DMS 273 treated with DMSO at 0.1 percent for 48 hours (cell line): ENCODE measurements at places on chromosomes 16 and 17.
A peak's percentile ranks its signal among the peaks of the same experiment; 100 is the strongest.

GRCh38 chr16:69711115-69711740 lies 15.1 kb downstream of the NQO1 start:
- DNase-seq: no peak

GRCh38 chr17:15123593-15124263 lies 141.4 kb downstream of the PMP22 start:
- DNase-seq: no peak

DNA sequence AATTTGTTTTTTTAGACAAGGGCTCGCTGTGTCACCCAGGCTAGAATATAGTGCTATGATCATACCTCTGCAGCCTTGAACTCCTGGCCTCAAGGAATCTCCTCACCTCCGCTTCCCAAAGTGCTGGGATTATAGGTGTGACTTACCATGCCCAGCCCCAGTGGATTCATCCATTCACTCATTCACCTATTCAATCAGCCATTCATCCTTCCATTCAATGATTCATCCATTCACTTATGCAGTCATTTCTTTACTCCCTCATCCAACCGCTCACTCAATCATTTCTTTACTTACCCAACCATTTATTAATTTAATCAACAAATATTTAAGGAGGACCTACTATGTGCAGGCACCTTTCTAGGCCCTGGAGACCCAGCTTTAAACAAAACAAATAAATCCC lies 25.7 kb downstream of the DEXI start:
- no peak for DNase-seq

- no peak for DNase-seq
Measured at GRCh38 chr17:57485916-57486881, 229.9 kb downstream of the MSI2 start.

GRCh38 chr16:17470182-17470907 lies 415 bp downstream of the XYLT1 start:
- no peak for DNase-seq

GRCh38 chr16:81335669-81336068 lies 20.9 kb downstream of the GAN start:
- no peak for DNase-seq

DNA sequence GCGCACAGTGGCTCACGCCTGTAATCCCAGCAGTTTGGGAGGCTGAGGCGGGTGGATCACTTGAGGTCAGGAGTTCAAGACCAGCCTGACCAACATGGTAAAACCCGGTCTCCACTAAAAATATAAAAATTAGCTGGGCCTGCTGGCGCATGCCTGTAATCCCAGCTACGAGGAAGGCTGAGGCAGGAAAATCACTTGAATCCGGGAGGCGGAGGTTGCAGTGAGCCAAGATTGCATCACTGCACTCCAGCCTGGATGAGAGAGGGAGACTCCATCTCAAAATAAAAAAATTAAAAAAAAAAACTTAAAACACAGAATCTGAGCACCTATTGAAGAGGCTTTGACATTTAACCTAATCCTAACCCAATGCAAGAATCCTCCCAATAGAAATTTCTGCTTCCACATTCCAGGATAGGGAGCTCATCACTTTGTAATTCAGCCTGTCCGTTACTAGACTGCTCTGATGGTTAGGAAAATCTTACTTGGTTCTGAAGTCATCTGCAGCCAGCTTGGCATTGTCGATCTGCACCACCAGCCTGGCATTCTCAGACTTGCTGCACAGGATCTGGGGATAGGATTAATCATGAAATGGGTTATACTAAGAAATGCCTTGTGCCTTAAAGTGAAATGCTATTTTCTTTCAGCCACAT lies 2.1 kb downstream of the KRT33B start:
- DNase-seq: no peak

- DNase-seq: no peak
Measured at GRCh38 chr16:86231321-86231995, 278.9 kb upstream of the FOXF1 start.

GRCh38 chr16:4339909-4340308 lies 11.2 kb downstream of the PAM16 start:
- DNase-seq: no peak

DNA sequence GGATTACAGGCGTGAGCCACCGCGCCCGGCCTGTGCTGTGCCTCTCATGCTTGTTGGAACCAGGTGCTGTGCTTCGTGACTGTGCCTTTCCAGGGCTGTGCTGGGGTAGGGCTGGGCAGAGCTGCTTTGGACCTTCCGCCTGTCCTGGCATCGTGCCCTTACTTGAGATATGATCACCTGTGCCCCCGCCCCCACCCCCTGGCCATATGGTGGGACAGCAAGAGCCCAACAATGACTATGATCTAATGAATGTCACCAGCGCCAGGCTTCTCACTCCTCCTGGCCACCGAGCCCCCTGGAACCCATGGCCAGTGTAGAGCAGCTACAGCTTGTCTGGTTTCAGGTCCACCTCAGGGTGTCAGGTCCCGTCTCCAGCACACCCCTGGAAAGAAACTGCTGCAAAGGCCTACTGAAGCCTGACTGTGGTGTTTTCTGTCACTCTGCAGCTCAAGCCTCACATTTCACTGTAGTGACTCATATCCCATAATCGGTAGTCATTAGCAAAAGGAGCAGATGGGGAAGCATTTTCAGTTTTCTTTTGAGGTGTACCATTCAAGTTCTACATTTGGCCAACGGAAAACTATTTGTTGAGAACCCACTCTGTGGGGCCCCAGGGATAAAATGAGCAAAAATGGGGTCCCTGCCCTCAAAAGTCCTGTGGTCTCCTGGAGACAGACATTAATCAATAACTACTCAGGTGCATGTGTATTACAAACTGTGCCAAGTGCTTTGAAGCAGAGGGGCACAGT lies 22.1 kb downstream of the FCSK start:
- DNase-seq: peak; percentile 96

- DNase-seq: peak; percentile 58
Measured at GRCh38 chr17:77375108-77375916, 234.5 kb downstream of the SEC14L1 start.

GRCh38 chr16:12429756-12430155 lies 373.9 kb downstream of the CPPED1 start:
- DNase-seq: no peak

- DNase-seq: no peak
Measured at GRCh38 chr16:74275031-74275636, 21.5 kb upstream of the PSMD7 start.

- no peak for DNase-seq
Measured at GRCh38 chr16:87487361-87487924, 5.4 kb downstream of the ZCCHC14 start.

DNA sequence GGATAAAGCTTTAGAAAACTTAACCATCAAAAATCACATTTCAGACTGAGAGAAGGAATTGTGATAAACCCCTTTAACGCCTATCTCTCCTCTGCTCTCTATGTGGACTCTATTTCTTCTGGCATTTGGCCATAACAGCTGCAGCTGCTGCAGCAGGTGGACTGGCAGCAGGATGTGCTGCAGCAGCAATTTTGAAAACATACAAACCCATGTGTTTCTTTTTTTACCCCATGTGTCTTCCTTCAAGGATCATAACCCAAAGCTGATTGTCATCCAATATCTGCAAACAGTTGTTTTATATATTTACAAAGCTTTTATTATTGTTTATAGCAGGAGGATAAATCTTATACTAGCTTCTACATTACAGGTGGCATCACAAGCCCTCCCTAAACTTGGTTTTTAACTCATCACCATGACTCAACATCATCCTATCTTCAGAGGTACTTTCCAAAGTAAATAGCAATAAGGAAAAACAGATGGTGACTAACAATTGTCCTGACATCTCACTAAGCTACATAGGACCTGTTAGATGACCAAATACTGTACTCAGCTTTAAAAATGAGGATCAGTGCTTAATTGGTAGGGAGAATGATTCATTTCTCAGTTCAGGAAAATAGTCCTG lies 14.5 kb upstream of the KRTAP9-2 start:
- DNase-seq: no peak

DNA sequence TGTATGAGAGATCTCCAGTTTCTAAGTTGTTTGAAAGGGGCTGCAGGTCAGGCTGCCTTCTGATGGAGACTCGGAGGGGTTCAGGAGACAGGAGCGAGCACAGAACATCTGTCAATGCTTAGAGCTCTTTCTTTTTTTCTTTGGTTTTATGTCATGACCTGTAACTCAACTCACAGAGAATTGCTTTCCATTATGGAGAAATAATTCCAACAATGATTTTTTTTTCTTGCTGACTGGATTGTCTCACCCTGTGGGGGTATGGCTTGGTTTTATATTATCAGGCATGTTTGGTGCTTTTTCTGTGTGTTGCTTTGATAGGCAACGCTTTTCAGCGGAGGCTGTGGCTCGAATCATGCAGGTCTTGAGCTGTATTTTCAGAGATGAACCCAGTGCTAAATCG lies 10.7 kb upstream of the KCNJ2 start:
- no peak for DNase-seq

DNA sequence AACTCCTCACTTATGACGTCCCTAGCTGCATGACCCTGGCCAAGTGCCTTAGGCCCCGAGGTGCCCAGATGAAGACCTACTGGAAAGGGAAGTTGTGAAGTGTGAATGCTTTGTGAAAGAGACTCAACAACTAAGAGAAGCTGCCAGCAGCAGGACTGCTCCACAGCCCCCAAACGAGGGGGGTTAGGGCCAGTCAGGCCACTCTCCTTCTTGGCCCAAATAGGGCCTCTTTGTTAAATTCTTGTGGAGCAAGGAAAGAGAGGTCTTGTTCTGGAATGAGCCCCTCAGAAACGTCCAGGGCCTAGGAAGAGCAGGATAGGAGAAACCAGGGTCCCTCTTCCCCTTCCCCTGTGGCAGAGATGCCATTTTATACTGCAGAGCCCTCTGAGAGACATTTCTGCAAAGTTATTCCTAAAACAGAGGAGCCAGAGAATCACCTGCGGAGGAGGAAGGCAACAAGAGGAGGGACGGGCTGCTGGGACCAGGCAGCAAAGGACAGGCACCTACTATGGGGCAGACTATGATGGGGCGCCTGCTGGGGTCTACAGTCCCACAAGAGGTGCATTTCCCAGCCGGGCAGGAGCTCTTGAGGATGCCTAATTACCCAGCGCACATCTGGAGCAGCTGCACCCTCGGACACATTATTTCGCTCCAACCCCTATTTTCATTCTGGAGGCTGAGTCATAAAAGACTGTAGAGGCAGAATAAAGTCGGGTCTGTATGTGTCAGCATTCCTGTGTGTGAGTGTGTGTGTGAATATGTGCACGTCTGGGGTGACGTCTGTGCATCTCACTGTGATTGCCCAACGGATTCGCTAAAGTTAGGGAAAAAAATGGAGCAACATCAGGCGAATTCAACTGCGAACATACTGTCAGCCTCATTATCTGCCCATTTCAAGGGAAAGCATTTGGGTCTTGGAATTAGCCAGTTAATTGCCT lies 11.4 kb upstream of the HOXB9 start:
- DNase-seq: no peak

DNA sequence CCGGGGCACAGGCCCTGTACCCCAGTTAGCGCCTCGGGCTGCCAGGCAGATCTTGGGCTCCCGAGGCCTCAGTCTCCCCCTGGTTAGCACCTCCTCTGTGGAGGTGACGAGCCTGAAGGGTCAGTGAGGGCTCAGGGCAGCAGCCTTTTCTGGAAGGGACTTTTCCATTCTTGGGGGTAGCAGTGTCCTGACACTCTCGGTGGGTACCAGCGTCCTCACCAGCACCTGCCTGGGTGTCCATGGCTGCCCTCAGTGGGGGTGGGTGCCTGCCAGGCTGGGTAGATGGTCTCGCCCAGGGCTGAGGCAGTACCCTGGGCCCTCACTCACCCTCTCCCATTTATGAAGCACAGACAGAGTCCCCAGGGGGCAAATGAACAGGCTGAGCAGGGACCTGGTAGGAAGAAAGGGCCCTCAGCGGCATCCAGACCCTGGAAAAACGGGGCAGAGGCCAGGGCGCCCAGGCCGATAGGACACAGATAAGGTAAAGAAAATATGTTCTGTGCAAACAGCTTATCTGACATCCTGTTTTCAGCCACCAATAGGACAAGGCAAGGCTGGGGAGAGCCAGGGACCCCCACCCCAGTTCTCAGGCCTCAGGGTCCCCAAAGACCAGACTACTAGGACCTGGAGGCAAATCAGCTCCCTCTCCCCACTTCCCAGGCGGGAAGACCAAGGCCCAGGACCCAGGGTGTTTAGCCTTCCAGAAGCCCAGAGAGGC lies 50.9 kb downstream of the ZFPM1 start:
- DNase-seq: no peak

DNA sequence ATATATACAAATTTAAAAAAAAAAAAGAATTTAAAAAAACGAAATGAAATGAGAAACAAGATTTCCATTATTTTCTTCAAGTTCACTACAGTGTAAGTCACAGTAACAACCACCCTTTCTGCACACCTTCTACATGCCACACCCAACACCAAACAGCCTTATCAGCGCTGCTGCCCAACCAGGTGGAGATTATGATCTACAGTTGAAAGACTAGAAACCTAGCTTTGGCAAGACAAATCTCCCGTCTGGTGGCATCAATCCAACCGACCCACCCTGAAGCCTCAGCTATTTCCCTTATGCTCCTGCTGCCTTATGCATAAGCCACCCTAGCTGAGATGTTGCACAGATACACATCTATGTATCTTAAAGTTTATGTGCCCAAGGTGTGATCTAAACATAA lies 60.8 kb downstream of the PARN start:
- DNase-seq: no peak

GRCh38 chr17:74838274-74838673 lies 21.4 kb downstream of the GRIN2C start:
- no peak for DNase-seq

DNA sequence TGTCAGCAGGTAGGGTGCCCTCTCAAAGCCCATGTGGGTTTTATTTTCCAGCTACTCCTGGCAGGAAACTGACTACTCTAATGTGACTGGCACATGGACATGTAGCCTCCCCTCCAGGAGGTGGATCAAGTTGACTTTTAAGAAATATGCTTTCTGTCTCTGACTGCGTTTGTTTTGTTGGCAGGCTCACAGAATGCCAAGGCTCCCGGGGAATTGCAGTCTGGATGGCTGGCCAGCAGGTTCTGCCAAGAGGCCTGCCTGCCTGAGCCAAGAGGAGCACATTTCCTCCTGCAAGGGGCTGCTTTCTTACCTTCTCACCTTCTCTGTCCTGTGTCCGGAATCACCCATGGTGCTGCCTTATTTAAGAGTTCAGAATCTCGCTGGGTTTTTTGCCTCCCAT lies 217.3 kb upstream of the ERCC4 start:
- no peak for DNase-seq

DNA sequence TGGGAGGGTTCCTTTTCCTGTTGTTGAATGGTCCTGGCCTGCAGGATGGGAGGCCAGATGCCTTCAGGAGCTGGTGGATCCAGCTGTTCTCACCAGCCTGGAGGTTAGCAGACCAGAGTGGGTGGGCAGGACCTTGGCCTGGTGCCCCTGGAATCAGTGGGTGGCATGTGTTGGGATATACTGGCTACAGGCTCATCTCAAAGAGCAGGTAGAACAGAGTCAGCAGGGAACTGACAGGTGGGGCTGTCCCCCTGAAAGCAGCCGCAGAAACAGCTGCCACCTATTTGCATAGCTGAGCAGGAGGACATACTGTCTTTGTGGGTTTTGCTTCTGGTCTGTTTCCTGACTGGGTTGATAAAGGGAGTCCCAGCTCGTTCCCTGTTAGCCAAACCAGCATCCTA lies 144.1 kb downstream of the RAB11FIP4 start:
- DNase-seq: no peak

- no peak for DNase-seq
Measured at GRCh38 chr16:54443839-54444238, 157.3 kb upstream of the IRX3 start.

- no peak for DNase-seq
Measured at GRCh38 chr16:31005350-31006085, 4.9 kb downstream of the STX1B start.
